Gastroesophageal sphincter (tissue), 4 donors: ENCODE measurements at places on chromosomes 2 and 18. TPM values are rescaled to one million over a fixed set of nuclear protein-coding genes. Genes with fewer than 3 reads are reported as not detected.

The MAPK4 gene
- total RNA-seq: 9.4 TPM

The IL36RN gene
- total RNA-seq: not detected

The MAL gene
- total RNA-seq: 26.9 TPM

The TACR1 gene
- total RNA-seq: 4.2 TPM

The PLEKHH2 gene
- total RNA-seq: 18.9 TPM

The GBX2 gene
- total RNA-seq: not detected

The ANKRD30BL gene
- not detected for total RNA-seq

The DNAH6 gene
- 0.07 TPM for total RNA-seq

The SCYGR4 gene
- total RNA-seq: not detected

The KIF5C gene
- 3.3 TPM for total RNA-seq

The TRAF3IP1 gene
- total RNA-seq: 21.7 TPM
